GM19239 (cell line): ENCODE measurements at places on chromosomes 2 and 18.

DNA sequence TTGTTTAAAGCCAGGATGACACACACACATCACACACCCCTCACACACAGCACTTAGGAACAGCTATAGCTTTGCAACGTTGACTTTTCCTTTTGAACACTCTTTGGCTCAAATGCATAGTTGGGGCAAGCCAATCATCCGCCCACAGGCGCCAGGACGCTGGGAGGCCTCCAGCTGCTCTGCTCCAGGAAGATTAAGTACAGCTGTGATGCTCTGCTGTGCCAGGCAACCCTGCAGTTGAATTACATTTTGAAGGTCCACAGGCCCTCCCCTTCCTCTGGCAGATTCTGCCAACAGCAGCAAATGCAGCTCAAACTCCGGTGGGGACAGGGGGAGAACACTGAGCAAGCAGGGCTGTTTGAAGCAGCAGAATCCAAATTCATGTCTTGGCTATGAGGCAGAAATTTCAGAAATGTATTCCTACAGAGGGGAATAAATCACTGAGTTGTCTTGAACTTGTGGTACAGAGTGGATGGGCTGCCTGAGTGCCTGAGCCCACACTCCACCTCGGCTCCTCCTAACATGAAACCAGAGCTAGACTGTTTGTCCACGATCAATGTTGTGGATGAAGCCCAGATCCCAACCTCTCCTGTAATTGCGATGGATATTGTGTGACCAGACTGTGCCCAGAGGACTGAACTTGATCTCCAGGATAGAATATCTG, 86.5 kb upstream of the PPP1CB start:
- DNase-seq: no peak

GRCh38 chr2:214699236-214699635, 110.2 kb downstream of the BARD1 start:
- DNase-seq: no peak

DNA sequence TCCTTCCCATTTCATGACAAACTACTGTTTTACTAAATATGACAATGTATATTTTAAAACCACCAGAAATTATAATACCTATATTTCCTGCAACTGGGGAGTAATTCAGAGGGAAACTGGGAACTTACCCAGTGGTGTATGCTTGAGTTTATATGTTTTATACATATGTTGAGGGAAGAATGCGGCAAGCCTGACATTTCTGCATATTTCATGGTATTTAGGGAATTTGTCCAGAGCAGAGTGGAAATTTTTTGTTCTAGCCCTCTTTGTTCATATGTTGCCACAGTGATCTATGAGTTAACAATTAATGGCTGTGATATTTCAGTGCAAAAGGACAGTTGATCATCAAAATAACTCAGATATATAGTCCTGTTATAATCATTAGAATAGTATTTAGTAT, 230.8 kb upstream of the VWC2L start:
- no peak for DNase-seq

DNA sequence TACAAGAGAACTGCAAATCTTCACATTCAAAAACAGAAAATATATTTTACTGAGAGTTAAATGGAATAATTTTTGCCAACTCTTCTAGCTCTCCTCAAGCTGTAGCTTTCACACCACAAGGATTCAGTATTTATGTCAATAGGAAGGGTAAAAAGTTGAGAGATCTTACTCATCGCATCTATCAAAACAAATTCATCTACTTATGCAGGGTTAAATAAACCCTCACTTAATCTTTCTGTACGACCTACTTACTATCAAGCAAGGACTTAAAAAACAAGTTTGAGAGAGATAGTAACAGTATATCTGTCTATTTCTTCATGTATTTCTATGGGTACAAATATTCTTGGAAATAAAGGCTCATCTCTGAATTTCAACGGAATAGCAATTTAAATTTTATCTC, 35.5 kb downstream of the SIGLEC15 start:
- DNase-seq: no peak

DNA sequence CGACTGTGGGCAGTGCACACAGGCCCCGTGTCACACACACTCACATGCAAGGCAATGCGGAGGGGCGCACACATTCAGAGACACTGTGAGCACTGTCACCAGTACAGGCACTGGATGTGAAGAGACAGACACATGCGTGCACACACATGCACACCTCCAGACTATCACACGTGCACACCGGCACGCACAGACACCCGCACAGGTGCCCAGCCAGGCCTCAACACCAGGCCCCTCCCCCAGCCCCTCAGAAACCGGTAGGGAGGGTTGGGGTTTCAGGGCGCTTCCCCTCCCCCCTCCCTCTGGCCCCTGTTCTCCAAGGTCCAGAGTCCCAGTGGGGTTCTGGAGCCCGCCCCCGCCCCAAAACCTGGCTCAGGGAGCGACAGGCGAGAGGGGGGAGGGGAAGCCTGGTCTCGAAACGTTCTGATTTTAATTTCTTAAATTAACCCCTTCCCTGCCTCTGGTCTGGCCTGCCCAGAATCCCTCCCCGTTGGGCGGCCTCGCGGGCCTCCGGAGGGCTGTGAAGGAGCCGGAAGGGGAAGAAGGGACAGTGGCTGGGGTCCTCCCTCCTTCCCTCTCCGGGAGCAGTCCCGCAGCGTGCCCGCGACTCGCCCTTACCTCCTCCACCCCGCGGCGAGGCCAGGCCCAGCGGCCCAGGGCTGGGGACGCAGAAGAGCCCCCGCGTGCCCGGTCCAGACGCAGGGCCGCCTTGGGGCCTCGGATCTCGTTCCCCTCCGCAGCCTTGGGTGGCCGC, 558 bp downstream of the FBXO41 start:
- DNase-seq: no peak

DNA sequence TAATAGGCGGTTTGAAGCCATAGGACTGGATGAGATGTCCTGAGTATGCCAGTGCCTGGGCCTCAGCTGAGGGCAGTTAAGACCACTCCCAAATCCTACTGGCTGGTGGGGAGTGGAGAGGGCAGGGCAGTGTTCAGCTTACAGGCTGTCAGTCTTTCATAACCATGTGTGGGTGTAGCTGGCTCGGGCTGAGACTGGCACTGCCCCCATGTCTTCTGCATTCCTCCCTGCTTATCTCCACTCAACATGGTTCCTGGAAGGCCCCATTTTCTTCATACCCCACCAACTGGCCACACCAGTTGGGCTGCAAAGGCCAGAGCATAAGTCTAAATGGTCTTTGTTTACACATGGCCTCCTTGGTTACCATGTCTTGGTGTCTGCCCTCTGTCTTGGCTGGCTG, 17.2 kb upstream of the IL37 start:
- DNase-seq: no peak

DNA sequence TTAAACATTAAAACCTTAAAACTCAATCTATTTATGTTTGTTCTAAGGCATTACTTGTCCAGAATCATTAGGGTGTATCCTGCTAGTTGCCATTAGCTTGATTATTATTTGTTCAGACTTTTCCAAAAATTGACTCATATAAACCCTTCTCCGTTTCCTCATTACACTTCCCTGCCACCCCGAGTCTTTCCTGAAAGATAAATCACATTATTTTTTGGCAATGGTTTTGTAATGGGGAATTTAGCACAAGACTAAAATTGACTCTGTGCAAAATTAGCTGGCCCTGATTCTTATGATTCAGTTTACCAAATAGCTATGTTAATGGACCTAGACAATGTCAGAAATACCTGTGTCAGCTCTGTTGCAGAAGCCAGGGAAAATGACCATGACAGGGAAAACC, 112.2 kb upstream of the NT5C1B start:
- no peak for DNase-seq

DNA sequence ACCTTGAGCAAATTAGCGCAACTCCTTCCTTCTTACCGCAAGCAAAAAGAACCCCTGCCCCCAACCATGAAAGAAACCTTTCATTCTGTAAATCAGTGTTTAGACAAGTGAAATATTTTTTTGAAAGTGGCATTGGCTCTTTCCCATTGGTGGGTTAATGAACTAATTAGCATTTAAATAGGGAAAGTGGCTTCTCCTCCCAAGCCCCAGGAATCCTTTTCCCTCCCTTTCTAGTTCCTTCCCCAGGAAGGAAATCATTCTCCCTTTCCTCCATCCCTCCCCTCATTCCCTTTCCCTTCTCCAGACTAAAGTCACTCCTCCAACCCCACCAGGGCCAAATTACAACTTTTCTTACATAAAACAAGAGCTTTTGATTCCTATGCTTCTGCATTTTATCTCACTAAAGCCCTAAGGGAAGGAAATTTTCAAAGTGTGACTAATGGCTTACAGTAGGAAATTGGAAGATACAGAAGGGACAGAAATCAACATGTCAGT, 22.9 kb upstream of the TYMS start:
- no peak for DNase-seq

- no peak for DNase-seq
Observed at GRCh38 chr2:216485745-216486144, 12.9 kb upstream of the RPL37A start.

DNA sequence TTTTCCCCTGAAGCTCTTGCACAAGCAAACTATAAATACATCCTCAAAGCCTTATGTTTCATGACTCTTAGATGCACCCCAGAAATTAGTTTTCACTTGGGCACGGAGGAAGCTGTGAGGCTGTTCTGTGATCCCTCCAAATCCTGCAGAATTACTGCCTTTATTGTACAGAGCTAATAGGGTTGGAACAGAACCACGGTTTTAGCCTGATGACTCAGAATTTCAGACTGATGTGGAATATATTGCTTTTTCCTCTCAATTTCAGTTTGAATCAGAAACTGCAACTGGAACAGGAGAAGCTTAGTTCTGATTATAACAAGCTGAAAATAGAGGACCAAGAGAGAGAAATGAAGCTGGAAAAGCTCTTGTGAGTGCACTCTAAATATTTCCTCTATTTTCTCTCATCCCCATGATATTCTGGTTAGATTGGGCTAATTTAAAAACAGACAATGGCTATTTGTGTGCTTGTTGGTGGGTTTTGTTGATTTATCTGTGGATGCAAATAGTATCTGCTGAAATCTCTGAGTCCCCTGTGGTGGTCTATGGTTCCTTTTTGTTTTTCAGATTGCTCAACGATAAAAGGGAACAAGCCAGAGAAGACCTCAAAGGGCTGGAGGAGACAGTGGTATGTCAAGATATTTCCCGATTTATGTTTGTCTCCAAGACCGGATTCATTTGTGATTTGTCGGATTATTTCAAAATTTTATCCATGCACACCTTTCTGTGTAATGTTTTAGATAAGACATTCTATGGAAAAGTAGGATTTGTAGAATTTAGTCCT, 38.2 kb upstream of the LYPD6B start:
- DNase-seq: no peak

GRCh38 chr2:69296421-69296820, 90.6 kb downstream of the GFPT1 start:
- DNase-seq: no peak

GRCh38 chr2:48607307-48608014, 10.2 kb upstream of the GTF2A1L start:
- no peak for DNase-seq

DNA sequence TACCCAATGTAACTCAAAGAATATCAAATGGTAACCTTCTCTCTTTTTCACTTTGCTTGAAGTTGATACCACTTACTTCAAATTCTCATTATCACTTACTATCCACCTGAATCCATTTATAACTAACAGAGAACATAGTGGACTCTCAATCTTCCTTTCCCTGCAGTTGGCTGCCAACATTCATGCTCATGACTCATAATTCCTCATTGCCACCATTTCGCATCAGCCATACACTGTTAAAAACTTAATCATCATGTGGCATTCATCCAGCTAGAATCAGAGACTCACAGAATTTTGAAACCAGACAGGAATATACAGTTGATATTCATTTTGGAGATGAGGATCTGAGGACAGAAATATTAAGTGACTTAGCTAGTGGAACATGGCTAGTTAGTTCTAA, 56.8 kb downstream of the SLC4A10 start:
- no peak for DNase-seq

- no peak for DNase-seq
Observed at GRCh38 chr18:65568866-65569265, 181.9 kb upstream of the CDH7 start.

GRCh38 chr2:60408811-60409530, 144.5 kb downstream of the BCL11A start:
- DNase-seq: no peak

- no peak for DNase-seq
Observed at GRCh38 chr18:41875094-41875780, 79.8 kb upstream of the PIK3C3 start.

DNA sequence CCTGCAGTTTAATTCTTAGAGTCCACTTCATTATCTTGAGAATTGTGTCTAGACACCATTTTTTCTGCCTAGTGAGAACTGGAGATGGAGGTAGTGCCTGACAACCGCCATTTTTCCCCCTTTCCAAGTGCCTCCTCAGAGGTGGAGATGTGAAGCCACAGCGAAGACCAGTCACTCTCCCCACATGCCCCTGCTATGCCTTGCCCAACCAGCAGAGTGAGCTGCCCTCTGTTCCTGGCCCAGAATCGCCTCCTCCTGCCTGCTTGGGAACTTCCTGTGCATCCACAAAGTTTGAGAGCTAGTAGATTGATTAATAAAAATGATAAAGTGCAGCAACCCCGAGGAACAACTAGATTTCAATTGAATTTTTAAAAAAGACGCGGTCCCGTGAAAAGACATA, 123.3 kb downstream of the CLIP4 start:
- DNase-seq: peak; percentile 40

- no peak for DNase-seq
Observed at GRCh38 chr2:75540994-75541393, 19.7 kb downstream of the EVA1A start.

GRCh38 chr18:39039813-39040212, 1474.2 kb upstream of the CELF4 start:
- DNase-seq: no peak

GRCh38 chr2:206218796-206219499, 55.5 kb upstream of the ZDBF2 start:
- no peak for DNase-seq

DNA sequence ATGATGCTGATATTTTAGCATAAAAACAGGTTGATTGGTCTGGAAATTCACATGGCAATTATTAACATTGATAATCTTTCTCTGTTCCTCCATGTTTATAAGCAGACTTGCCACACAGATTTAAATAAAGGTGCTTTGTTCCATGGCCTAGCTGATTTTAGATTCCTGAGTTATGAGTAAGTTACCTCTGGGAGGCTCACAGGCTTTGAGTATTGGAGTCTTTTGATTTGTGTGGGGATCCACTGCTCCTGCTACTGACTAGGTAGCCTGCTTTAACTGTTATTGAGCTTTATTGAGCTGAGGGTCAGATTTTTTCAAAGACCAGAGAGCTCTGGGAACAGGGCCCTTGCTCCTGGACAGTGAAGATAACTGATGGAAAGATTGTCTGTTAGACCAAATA, 166.1 kb downstream of the ANKRD30B start:
- DNase-seq: no peak

DNA sequence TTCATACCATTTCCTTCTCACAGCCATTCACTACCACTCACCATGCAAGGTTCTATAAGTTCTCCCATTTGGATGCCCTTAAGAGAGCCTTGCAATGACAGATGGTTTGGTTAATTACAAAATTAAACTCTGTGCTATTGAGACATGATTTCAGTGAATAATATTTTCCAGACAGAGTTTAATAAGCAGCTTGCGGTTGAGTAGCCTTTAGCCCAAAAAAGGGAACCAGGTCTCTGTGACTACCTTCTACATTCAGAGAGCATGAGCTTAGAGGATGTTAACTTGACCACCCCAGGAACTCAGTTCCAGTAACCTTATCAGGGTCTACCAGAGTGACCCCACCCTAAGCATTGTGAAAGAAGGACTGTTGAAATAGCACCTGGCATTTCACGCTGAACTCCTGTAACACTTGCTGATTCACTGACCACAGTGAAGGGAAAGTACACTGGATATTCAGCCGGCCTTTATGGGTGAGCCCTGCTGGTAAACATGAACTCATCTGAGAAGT, 1173.1 kb upstream of the ZEB2 start:
- peak; percentile 0 for DNase-seq
